ENCODE measurements at places on chromosomes 2 and 18.

DNA sequence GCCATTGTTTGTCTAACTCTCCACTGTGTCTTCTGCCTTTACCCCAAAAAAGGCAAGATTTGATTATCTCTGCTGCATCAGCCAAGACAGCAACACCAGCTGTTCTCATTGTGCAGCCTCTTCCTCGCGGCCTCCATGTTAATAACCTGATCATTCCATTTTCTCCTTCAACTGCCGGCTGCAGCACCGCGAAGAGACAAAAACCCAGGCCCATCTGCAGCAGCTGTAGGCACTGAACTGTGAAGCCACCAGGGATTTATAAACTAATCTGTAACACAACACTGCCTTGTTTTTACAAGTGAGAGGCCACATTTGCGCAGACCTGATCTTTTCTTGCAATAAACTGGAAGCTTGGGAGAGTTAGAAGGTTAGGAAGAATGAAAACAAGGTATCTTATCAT lies 147.8 kb downstream of the SATB2 start:
- no peak for DNase-seq

DNA sequence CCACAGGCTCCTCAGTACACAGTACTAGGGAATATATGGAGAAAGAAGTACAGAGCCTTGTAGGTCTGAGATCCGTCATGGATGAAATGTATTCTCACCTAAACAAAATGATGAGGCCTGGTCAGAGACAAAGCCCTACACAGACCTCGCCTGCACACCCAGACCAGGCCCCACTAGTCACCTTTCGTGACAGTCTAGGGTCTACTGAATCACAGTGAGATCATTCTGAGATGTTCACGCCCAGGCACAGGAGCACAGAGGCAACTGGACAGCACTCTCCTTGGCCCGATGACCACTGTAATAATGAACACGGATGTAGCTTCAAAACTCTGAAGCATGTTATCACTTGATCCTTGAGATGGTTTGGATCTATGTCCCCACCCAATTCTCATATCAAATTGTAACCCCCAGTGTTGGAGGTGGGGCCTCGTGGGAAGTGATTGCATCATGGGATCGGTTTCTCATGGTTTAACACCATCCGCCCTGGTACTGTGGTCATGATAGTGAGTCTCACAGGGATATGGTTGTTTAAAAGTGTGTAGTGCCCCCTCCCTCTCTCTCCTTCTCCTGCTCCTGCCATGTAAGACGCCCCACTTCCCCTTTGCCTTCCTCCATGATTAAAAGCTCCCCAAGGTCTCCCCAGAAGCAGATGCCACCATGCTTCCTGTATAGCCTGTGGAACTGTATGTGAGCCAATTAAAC lies 15.1 kb downstream of the DOCK10 start:
- no peak for DNase-seq

- DNase-seq: no peak
Measured at GRCh38 chr18:13422541-13423147, 204.1 kb downstream of the LDLRAD4 start.

DNA sequence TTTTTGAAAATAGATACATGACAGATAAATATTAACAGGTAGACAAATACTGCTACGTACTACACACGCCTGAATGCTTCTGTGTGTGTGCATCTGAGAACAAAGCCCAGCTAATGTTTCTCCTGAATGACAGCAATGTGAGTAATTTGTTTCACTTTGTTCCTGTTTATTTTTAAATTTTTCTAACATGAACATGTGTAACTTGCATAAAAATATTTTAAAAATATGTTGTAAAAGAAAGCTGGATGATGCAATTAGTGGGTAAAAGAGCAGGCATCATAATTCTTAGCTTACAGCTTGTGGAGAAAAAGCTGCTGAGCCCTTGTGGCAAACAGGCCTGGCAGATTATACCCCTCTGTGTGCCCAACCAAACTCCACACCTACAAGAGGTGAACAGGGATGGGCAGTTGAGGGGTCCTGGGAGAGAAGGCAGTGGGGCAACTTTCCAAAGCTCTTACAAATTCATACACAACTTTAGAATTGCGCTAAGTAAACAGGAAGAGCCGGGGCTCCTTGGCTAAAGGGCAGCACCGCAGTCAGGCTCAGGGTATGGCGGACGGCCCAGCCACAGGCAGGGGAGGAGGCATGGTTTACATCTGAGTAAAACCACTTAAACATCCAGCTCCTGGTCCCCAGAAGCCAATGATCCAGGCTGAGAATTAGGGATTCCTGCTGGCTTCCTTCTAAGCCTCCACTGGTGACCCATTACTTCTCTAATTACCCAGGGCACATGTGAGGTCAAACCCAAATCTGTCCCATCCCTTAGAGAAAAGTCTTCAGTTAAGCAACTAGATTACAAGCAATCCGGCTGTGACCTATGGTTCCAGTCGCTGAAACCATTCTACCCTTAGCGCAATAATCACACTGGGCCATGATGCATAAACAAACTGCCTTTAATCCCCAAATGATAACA lies 14.0 kb downstream of the PXDN start:
- DNase-seq: peak; percentile 42

DNA sequence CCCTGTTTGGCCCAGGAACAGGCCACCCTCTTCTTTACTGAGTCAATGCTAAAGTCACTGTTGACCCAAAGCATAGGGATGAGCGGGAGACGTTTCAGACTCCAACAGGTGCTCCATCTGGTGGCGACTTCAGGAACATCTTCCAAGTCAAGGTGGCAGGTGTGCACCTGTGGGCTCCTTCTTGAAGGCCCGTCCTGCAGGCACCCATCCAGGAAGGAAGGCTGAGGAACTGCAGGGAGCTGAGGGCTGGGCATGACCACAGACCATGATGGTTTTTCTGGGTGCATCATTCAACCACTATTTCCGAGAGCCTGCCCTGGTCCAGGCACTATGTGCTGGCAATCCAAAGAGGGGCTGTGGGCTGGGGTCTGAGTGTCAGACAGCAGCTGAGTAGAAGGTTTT lies 142.8 kb downstream of the NDUFA10 start:
- peak; percentile 65 for DNase-seq

DNA sequence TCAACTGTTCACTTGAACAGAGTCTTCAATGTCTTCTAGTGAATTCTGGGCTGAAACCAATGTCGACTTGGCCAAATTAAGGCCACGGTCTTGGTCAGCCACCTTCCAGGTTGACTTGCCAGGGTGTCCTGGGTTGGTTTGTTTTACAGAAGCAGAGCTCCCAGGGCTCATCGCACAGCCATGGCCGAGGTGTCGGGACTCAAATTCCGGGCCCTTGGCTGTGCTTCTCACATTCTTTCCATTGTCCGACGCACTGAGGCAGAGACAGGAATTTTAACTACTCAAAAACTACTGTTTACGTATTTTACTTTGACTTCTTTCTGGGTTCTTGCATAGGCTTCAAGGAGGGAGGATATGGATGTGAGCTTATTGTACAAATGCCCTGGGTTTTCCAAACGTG lies 51.7 kb downstream of the HPCAL1 start:
- DNase-seq: no peak

- no peak for DNase-seq
Measured at GRCh38 chr2:202378662-202379358, 2.7 kb downstream of the BMPR2 start.

GRCh38 chr2:147607379-147607778 lies 237.4 kb upstream of the ACVR2A start:
- no peak for DNase-seq

DNA sequence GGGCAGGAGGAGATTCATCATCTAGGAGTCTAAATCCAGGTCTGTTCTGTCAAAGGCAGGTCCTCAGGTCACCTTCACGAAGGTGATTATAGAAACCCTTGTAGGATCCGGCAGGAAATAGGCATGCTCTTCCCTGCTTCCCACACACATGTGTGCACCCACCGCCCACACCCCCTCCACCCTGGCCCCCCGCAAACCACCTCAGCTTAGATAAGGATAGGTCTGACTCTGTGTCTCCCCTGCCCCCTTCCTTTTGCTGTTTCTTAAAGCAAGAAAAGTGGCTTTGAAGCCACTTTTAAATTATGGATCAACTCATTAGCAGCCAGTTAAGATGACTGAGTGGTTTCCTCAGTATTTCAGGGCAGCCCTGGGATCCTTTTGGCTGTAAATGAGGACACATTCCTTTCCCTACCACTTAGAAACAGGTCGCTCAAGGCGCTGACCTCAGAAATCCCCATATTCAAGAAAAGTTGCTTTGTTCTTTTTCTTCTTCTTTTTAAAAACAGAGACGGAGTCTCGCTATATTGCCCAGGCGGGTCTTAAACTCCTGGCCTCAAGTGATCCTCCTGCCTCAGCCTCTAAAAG lies 14.5 kb upstream of the CIB4 start:
- no peak for DNase-seq

DNA sequence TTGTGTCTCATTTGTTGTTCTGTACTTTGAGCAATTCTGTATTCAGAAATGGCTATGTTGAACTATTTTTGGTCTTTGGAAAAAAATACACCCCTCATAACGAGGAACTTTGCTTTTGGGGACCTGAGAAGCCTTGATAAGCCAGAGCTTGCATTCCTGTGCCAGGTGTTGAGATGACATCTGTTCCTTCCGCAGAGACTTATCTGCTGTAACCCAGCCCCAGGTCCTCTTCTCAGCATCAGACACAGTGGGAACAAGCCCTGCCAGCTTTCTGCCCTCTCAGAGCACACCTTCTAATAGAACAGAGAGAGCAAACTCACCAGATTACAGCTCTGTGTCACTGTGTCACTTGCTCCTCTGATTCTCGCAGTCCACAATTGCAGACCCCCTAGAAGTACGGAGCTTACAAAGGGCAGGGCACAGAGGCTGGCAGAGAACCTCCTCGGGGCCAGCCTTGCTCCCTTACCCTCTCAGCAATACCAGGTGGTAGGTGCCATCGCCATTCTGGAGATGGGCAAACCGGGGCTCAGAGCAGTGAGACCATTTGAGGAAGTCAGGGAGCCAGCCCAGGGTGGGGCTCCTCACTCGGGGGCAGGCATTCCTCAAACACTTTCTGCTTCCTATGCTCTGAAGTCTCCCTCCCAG lies 97.4 kb downstream of the DDX1 start:
- no peak for DNase-seq

DNA sequence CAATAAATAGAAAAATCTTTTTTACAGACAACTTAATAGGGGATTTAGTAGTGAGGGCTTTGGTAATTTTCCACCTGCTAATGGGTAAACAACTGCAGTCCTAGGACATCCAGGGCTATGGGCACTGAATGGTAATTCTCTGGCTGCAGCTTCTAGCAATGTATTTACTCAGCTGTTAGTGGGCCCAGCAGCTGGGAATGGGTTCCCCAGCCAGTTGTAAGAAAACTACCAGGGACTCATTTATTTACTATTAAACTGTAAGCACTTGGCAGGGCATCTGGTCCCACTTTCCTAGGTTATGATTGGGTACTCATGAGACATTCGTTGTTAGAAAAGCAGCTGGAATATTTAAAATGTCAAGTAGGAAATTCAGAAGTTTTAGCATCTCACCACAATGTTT lies 363.8 kb upstream of the TRIB2 start:
- no peak for DNase-seq

DNA sequence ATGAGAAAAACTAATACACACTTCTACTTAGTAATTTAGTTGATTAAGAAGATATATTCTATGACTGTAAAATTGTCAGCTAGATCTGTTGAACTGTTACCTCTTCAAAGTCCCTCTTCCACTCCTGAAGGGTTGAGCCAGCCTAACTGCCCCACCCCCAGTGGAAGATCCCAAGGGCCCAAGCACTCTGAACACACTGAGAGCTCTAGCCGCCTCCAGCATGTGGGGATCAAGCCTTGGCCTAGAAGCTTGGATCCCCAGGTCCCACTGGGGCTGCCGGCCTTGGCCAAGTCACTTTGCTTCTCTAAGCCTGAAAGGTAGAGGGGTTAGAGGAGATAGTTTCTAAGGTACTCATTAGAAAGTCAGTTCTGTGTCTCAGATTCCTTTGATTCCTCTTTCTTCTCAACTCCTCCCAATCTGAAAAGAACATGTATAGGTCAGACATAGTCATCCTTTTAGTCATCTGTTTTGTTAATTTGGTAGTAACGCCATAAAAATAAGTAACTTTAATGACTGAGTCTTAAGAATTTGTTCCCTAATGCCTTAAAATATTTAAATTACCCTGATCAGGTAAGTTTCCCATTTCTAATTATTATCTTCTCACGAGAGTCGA lies 5.6 kb downstream of the CPSF3 start:
- no peak for DNase-seq

- no peak for DNase-seq
Measured at GRCh38 chr2:65664931-65665330, 232.5 kb upstream of the SPRED2 start.

GRCh38 chr18:31821545-31822171 lies 61.0 kb upstream of the SLC25A52 start:
- no peak for DNase-seq

- peak; percentile 90 for DNase-seq
Measured at GRCh38 chr2:241558532-241559322, at the start of gene BOK. TSS of gene BOK (plus strand) at chr2:241558745. CDS start at chr2:241559484, 739 bp downstream.

DNA sequence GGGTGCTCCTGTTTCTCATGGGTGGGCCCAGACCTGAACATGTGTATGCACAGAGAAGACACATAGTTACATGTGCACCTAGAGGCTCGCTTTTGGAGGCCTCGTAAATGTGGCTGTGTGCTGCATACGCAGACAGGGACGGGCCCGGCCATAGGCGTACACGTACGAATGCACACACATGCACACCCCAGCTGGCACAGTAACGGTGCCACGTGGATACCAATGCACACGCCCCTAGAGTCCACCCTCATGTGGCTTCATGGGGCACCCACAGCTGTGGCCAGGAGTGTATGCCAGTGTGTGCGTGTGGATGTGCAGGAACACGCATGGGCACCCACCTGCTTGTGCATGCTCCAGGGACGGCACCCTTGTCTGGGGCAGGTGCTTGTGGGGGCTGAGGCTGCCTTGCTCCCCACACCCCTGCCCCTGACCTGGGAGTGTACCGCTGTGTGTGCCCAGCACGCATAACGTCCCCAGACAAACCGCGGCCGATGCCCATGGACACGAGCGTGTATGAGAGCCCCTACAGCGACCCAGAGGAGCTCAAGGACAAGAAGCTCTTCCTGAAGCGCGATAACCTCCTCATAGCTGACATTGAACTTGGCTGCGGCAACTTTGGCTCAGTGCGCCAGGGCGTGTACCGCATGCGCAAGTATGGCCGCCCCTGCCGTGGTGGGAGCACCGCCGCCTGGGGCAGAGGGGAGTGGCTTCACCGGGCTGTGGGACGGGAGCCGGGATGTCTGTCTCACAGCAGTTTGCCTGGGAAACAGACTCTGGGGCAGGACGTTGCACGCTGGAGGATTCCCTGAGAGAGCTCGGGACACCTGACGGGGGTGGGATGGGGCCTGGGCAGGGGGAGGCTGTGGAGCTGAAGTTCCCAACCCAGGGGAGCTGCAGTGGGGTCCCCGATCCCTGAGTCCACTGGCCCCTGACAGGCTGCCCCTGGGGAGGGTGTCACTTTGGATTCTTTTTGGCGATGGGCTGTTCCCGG lies 21.0 kb downstream of the ZAP70 start:
- no peak for DNase-seq

Measured in left lobe of liver (tissue), 2 donors.